NCI-H460 (cell line): ENCODE measurements at places on chromosomes 4 and X.
A peak's percentile ranks its signal among the peaks of the same experiment; 100 is the strongest.

- DNase-seq = no peak
Observed at GRCh38 chrX:122787231-122787630, 396.8 kb upstream of the GRIA3 start.

- peak; percentile 56 for DNase-seq
Observed at GRCh38 chrX:136065044-136065671, 79.9 kb downstream of the SLC9A6 start.

GRCh38 chr4:99821918-99822503 is 5.4 kb downstream of the DAPP1 start:
- no peak for DNase-seq

- peak; percentile 76 for DNase-seq
Observed at GRCh38 chr4:55851885-55852284, 1.6 kb upstream of the EXOC1 start.

GRCh38 chrX:153624196-153625091 is 22.6 kb upstream of the DUSP9 start:
- no peak for DNase-seq

DNA sequence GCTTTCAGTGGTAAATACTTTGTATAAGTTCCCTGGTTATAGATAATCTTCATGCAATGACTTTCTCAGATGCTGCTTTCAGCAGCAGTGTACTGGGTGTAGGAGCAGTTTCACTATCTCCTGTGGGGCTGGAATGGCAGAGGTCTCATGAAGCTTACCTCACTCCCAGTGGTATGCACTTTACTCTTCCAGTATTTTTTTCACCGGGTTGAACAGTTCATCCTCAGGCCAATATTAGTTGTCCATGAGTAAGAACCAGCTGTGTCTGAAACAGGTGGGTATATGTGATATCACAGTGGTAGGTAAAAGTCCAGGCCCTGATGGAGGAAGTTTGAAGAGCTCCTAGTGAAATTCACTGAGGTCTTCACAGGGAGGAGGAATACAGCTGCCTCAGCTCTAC is 351.5 kb upstream of the EMCN start:
- no peak for DNase-seq

GRCh38 chr4:169271692-169272007 is 894 bp upstream of the SH3RF1 start:
- DNase-seq = no peak

GRCh38 chrX:155891446-155892210 is 10.5 kb downstream of the VAMP7 start:
- no peak for DNase-seq

DNA sequence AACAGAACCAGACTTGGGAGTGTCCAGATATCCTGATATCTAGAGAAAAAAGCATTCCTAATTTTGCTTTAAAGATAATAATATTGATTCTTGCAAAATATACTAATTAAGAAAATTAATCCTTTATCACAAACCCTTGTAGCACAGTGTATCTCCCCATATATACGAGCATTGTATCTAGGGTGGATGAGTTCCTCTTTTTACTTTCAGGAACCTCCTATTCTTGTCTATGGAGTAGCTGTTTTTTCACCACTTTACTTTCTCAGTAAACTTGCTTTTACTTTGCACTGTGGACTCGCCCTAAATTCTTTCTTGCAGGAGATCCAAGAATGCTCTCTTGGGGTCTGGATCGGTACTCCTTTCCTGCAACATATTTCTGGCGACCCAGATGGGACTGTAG is 103.9 kb downstream of the GLUD2 start:
- DNase-seq = no peak

- no peak for DNase-seq
Observed at GRCh38 chr4:117488692-117489091, 403.3 kb upstream of the TRAM1L1 start.

DNA sequence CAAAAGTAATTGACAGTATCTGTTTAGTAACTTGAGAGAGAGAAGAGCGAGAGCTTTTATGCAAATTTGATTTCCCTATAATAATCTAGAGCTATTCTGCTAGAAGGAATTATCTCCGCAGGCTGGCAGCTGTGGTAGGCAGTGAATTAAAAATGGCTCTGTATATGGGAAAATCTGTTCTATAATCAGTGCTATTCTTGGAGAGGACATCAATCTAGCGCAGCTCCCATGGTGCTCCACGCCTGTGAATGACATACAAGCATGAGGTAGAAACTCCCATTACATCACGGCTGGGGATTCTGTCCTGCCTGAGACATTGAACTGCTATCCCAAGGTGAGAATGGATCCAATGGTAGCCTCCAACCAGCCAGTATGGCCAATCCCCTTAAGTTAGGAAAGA is 179.0 kb downstream of the DHX15 start:
- no peak for DNase-seq

GRCh38 chrX:9333873-9334560 is 130.8 kb upstream of the TBL1X start:
- DNase-seq = no peak

GRCh38 chr4:48681856-48682255 is 98.2 kb downstream of the FRYL start:
- DNase-seq = peak; percentile 12

DNA sequence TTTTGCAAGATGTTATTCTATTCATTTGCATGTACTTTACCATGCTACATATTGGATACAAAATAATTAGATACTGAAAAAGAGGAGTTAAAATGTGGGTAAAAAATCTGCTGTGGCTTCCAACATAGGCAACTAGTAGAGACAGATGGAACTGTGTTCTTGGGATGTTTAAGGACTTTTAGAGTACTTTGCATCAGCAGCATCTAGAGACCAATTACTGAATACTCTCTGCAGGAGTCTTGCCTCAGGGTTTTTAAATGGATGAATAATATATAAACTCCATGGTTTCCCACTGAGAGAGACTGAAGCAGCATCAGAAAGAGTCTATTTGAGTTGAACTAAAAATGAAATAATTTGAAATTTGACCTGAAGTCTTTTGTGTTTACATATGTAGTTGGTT is 676.7 kb downstream of the GALNTL6 start:
- DNase-seq = no peak

- DNase-seq = no peak
Observed at GRCh38 chrX:14758029-14758491, 114.8 kb downstream of the FANCB start.

GRCh38 chrX:131671735-131672134 is 127.9 kb downstream of the OR13H1 start:
- DNase-seq = no peak

DNA sequence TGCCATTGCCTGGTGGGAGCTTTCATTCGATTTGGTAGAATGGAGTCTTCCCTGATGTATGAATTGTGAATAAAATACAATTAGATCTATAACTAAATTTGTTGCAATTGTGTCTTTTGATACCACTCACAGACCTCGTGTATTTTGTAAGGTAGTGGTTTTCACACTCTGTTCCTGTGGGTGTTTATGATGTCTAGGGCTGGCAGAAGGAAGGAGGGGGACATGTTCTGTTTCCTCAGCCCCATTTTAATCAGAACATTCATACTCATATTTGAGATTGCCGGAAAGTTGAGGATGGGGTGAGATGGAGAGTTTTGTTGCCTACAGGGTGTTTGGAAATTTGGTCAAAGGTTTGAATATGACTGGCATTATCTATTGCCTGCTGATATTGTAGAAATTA is 42.9 kb downstream of the PTTG2 start:
- DNase-seq = no peak

GRCh38 chrX:21955403-21956189 is 15.1 kb downstream of the SMS start:
- no peak for DNase-seq

GRCh38 chr4:152563209-152563608 is 27.3 kb upstream of the FBXW7 start:
- DNase-seq = no peak

- DNase-seq = no peak
Observed at GRCh38 chrX:133897593-133898163, 87.7 kb downstream of the GPC3 start.

GRCh38 chrX:129404670-129405008 is 118.7 kb downstream of the SMARCA1 start:
- peak; percentile 14 for DNase-seq

GRCh38 chr4:182884040-182884439 is 33.1 kb downstream of the DCTD start:
- no peak for DNase-seq
